CD4-positive, alpha-beta T cell (primary cell): ENCODE measurements at places on chromosomes 1 and 21. TPM values are rescaled to one million over a fixed set of nuclear protein-coding genes. Genes with fewer than 3 reads are reported as not detected.

GRCh38 chr1:211231873-211232272 is 27.3 kb upstream of the RCOR3 start:
- H3K27me3 ChIP-seq = no peaks in the 10 kb centered on the region
- no peaks in the 10 kb centered on the region for H3K36me3 ChIP-seq
- no peak overlapping the region for H3K4me3 ChIP-seq
- no peak for DNase-seq
- peaks cover 16% of the 10 kb centered on the region for H3K4me1 ChIP-seq

- no peaks in the 10 kb centered on the region for H3K36me3 ChIP-seq
- no peaks in the 10 kb centered on the region for H3K27me3 ChIP-seq
- H3K4me3 ChIP-seq = no peak overlapping the region
- DNase-seq = no peak
- H3K27ac ChIP-seq = no peak overlapping the region
Measured at GRCh38 chr1:221192055-221192454, 312.8 kb downstream of the HLX start.

- no peaks in the 10 kb centered on the region for H3K27me3 ChIP-seq
- H3K36me3 ChIP-seq = no peaks in the 10 kb centered on the region
- H3K4me3 ChIP-seq = no peak overlapping the region
Measured at GRCh38 chr1:239263801-239264200, 122.6 kb upstream of the CHRM3 start.

Gene LRRC3
- 0.55 TPM for total RNA-seq
